ENCODE measurements at places on chromosomes 13 and 19.

GRCh38 chr13:52686376-52686775, 33.7 kb downstream of the SUGT1 start:
- no peak for DNase-seq

- DNase-seq = no peak
Measured at GRCh38 chr13:96816261-96816660, 178.0 kb downstream of the OXGR1 start.

- no peak for DNase-seq
Measured at GRCh38 chr19:23528376-23528775, 133.1 kb upstream of the ZNF91 start.

- DNase-seq = no peak
Measured at GRCh38 chr13:98317573-98318171, 140.6 kb upstream of the RNF113B start.

DNA sequence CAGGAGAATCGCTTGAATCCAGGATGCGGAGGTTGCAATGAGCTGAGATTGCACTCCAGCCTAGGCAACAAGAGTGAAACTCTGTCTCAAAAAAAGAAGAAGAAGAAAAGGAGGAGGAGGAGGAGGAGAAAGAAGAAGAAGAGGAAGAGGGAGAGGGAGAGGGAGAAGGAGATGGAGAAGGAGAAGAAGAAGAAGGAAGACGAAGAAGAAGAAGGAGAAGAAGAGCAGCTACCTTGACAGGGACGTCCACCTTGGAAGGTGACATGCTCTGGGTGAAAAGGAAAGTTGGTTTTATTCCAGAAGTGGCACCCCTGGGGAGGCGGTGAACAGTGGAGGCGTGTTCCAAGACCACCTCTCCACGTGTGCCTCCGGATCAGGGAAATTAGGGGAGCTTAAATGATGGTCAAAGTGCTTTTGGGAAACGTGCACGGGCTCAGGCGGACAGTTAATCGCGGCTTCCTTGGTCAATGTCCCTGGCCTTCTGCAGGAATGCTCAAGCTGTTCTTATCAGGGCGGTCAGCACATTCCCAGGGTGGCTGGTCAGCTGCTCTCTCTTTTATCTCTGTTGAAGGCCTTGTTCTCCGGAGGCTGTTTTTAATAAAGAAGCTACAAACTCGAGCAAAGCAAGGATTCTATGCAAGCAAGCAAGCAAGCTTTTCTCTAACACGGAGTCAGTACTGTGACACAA, 78.9 kb upstream of the PEG3 start:
- DNase-seq = no peak

DNA sequence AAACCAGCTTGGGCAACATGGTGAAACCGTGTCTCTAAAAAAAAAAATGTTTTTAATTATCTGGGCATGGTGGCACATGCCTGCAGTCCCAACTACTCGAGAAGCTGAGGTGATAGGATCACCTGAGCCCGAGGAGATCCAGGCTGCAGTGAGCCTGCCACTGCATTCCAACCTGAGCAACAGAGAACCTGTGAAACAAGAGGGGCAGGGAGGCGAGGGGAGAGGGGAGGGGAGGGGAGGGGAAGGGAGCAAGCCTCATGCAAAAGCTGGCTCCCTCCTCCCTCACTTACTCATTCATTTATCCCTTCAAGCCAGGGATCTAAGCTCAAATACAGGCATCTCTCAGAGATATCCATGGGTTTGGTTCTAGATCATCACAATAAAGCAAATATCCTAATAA, 8.9 kb downstream of the ATP7B start:
- DNase-seq = no peak

DNA sequence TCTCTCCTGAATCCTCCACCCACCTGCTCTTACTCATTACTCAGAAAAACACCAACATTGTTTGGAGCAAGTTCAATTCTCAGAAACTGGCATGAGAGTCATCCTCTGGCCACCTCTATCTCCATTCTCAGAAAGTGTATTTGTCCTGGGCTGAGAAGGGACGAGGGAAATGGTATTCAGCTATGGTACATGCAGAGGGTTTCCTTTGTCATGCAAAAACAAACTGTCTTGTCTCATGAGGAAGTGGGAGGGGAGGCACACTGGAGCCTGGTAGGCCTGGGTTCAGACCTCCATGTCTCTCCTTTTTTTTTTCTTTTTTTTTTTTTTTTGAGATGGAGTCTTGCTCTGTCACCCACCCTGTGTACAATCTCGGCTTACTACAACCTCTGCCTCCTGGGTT, 31.9 kb upstream of the LILRA2 start:
- no peak for DNase-seq

- DNase-seq = no peak
Measured at GRCh38 chr13:111267205-111267604, 53.2 kb upstream of the TEX29 start.

- DNase-seq = no peak
Measured at GRCh38 chr19:33803383-33803782, 6.7 kb downstream of the KCTD15 start.

- DNase-seq = no peak
Measured at GRCh38 chr19:49766930-49767299, at the start of gene AP2A1. AP2A1 (plus strand) TSS chr19:49767001; CDS start chr19:49767134, 133 bp downstream.

DNA sequence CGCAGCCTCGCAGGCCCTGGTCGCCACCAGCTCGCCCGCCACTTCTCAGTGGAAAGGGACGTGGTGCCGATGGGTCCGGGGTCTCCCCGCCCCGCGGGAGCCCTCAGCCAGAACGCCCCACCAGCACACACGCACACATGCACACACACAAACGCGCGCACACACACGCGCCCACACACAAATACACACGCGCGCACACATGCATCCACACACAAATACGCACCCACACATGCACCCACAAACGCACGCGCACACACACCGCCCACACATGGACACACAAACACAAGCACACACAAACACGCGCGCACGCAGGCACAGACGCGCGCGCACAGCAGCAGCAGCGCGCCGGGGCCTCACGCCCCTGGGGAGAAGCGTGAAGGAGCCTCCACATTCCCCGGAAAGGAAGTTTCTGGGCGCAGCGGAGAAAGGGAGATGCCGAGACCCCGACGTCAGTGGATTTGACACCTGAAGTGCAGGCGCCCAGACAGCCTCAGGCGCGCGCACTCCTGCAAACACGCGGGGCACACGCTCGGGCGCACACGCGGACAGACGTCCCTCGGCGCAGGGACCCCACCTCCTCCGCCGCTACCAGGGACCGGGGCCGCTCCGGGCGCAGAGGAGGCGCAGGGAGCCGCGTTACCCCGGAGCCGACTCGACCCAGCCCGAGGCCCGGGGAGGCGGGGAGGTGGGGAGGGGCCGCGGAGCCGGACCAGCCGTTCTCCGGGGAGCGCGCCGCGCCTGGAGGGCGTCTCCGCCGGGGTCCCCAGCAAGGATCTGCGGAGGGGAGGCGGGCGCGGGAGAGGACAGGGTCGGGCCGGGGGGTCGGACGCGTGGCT, 622 bp downstream of the RASA3 start:
- no peak for DNase-seq

DNA sequence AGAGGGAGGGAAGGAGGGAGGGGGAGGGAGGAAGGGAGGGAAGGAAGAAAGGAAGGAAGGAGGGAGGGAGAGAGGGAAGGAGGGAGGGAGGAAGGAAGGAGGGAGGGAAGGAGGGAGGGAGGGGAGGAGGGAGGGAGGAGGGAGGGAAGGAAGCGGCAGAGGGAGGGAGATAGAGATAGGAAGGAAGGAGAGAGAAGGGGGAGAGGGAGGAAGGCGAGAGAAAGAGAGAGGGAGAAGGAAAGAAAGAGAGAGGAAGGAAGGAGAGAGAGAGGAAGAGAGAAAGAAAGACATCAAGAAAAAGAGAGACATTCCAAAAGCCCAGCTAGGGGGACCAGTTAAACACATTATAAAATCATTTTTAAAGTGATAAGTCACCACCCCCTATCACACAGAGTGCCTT, 62.5 kb downstream of the GNG7 start:
- no peak for DNase-seq

DNA sequence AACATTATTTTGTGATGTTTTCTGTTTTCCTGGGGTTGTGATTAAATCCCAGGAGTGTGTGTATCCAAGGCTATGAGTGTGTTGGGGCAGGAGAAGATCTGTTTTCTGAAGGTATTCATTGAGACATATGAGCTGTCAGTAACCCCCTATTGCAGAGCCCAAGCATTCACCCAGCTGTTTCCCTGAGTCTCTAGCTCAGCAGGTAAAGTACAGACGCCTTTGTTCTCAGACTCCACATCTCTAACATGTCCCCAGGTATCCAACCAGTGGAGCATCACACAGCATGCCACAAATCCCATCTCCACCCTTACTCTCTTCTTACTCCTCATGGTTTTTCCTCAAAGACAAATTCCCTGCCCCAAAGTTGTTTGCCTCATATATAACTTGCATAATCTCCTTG, 213.6 kb downstream of the PCDH20 start:
- no peak for DNase-seq

GRCh38 chr19:35689836-35690235, 14.5 kb upstream of the ZBTB32 start:
- DNase-seq = no peak

DNA sequence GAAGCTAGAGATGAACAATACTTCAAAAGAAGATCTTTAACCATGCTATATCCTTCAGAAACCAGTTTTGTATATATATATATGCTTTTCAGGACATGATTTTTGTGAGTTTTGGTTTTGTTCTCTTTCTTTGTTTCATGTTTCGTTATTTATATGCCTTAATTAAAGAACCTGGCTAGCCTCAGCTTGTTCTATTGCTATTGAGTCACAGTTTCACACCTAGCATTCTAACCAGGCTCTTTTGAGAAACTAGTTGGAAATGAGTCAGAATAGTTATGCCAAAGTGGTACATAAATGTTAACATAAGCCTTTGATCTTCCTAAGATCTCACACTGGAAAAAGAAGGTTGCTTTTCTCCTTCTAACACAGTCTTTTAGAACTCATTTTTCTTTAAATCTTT, 1925.2 kb downstream of the OLFM4 start:
- no peak for DNase-seq

DNA sequence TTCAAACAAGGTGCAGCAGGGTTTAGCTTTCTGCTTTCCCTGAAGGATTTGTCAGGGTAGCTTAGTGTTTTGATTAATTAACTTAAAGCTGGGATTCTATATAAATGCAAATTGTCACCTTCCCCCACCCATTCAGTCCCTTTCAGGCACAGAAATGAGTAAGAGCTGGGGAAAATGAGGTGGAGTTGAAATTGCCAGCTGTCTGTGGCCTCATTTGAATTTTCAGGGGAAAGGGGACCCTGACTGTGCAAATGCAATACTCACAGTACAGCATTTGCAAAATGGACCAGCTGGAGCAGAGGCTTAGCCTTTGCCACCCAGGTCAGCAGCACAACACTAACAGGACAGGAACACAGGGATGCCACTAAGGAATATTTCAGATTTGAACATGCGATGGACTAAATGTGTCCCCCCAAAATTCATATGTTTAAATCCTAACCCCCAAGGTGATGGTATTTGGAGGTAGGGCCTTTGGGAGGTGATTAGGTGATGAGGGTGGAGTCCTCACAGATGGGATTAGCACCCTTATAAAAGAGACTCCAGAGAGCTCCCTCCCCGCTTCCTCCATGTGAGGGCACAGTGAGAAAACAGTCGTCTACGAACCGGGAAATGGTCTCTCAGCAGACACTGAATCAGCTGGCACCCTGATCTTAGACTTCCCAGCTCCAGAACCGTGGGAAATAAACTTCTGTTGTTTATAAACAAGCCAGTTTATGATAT, 59.5 kb upstream of the CYSLTR2 start:
- no peak for DNase-seq

GRCh38 chr19:35204799-35205732, 23.5 kb downstream of the FAM187B start:
- no peak for DNase-seq

- no peak for DNase-seq
Measured at GRCh38 chr19:41424335-41425173, 2.6 kb downstream of the B3GNT8 start.

- no peak for DNase-seq
Measured at GRCh38 chr19:53642381-53643099, 10.7 kb downstream of the DPRX start.

DNA sequence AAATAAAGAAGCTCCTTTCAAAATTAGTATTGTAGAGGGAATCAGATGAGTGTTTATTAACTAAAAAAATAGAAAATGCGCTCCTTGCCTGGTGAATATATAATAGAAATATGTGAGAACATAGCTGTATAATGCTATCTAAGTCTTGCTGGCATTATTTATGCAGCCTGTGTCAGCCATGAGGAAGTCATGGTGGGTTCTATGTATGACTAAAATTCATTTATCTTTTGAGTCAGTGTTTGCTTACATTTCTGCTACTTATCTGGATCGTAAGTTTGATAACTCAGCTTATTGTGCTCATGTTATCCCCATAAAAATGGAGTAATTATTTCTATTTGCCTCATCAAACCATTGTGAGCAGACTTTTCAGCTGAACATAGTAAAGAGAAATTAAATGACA, 449.3 kb downstream of the OXGR1 start:
- no peak for DNase-seq

DNA sequence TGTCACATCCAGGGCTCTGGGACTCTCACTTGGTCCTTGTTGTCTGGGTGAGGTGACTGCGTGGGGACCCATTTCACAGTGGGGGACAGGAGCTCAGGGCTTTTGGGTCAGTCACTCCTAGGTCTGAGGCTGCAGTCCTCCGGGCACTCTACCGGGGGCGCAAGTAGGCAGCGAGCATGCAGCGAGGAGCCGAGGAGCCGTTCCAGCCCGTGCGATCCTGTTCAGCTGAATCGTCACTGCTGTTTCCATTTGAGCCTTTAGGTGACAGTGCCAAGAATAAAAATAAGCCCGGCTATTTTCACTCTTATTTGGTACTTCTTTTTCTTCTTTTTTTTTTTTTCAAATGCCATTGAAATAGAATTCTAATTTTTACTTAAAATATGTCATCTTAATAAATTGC, 126.5 kb downstream of the ZNF536 start:
- no peak for DNase-seq

DNA sequence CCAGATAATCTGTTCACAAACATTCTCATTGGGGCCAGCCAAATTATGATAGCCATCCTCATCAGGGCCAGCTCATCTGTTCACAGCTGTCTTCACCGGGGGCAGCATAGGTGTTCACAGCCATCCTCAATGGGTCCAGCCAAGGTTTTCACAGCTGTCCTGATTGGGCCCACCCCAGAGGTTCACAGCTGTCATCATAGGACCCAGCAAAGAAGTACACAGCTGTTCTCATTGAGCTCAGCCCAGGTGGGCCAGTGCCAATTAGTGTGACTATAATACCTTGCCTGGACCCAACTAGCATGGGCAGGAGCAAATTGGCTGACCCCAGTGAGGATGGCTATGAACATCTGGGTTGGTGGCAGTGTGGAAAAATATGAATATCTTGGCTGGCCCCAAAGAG, 1166.0 kb downstream of the UQCRFS1 start:
- DNase-seq = no peak

DNA sequence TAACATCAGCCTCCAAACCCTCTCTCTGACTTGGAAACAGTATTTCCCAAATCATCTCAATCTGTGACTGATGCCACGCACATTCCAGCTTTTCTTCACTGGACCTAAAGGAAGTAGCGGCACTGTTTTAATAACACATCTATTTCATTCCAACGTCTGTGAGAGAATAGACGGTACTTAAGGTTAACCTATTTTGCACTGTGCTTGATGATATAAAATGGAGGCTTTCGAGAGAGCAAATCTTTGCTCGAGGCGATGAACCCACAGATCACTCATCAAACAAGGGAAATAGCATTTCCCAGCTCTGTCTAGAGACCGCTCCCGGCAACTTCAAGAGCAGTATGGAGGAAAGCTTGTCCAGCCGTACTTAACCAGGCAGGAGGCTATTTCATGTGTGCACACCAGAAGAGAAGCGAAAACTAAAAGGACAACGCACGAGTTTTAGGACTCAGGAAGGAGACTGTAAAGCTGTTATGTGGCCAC, 2.9 kb downstream of the UBL3 start:
- no peak for DNase-seq
